ENCODE measurements at places on chromosomes 12 and 14.

DNA sequence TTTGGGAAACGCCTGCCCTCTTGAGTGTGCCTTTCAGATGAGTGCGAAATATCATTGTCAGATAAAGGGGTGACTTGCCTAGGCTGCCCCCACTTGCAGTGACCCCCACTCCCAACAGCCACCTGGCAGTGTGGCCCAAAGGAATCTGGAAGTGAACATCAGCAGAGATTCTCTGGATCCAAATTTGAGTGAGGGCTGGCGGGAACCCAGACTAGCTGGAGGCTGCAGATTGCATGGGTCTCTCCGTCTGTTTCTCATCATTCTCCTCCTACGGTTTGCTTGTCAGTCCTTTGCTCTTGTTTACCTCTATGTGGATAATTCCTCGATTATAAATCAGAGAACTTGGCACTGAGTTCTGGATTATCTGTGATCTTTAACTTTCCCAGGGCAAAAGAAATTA lies 280.8 kb downstream of the ZFP36L1 start:
- no peak for DNase-seq

GRCh38 chr12:117718141-117718540 lies 250.6 kb downstream of the KSR2 start:
- no peak for DNase-seq

DNA sequence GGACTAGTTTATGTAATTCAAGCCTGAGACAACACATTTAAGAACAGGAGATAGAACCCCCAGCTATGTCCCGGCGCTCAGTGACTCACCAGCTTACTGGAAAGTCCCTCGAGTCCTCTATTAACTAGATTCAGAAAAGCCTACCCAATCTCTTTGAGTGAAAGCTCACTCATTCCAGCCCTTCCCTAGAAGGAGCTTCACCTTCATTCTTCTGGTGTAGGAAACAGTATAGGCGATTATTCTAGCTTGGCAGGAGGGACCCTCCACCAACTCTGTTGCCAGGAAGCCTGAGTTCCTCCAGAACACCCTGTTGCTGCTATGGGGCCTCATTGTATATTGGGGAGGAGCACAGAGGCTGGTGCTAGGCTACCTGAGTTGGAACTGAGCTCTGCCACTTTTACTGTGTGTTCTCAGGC lies 57.2 kb upstream of the AEBP2 start:
- DNase-seq: no peak

- DNase-seq: no peak
Observed at GRCh38 chr14:67837011-67837624, 17.5 kb downstream of the RAD51B start.

Measured in activated T-helper 1 cell treated with Interleukin-2 at 50 U/mL for 16 hours (primary cell).